Fibroblast of lung (primary cell): ENCODE measurements at places on chromosomes 5 and 9. TPM values are rescaled to one million over a fixed set of nuclear protein-coding genes. Genes with fewer than 3 reads are reported as not detected.

- no peak overlapping the region for H3K27ac ChIP-seq
- no peaks in the 10 kb centered on the region for H3K27me3 ChIP-seq
- H3K36me3 ChIP-seq = no peaks in the 10 kb centered on the region
- H3K4me3 ChIP-seq = no peak overlapping the region
- no peaks in the 10 kb centered on the region for H3K4me1 ChIP-seq
These were observed 280.3 kb upstream of the CDH9 start for GRCh38 chr5:27318701-27319100.

GRCh38 chr5:6717247-6717646, 4.0 kb downstream of the TENT4A start:
- DNase-seq = no peak
- H3K27me3 ChIP-seq = no peaks in the 10 kb centered on the region
- no peak overlapping the region for H3K27ac ChIP-seq
- peaks cover 2% of the 10 kb centered on the region for H3K36me3 ChIP-seq
- peaks cover 21% of the 10 kb centered on the region for H3K4me1 ChIP-seq
- no peak overlapping the region for H3K4me3 ChIP-seq

DNA sequence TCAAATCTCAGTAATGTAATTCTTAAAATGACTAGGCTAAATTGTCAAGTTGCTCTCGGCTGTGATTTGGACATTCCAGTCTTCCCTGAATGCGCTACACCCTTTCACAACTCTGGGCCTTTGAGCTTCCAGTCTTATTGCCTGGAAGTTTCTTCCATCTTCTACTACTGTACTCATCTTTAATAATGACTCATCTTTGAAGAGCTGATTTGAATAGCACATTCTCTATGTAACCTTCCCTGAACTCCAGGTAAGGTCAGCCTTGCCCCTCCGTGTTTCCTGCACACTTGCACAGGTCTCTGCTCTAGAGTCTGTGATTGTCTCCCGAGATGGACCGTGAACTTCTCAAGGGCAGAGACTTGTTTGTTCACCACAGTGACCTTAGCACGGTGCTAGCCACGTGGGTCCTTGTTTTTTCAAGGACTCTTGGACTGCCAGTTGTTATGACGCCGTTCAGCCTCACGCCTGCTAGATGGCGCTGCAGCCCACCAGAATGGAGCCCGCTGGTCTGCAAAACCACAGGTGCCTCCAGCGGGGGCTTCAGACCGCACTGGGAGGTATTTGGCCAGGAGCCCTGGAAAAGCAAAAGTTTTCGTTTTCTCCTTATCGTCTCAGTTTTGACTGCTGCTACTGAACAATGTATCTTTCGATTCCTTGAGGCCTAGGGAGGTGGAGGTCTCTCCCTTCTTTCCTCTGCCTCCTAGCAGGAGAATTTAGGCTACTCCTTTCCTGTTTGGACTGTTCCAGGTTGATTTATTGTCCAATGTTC, 44.4 kb downstream of the SEC61B start:
- no peaks in the 10 kb centered on the region for H3K27me3 ChIP-seq
- peaks cover 9% of the 10 kb centered on the region for H3K4me1 ChIP-seq
- peak; percentile 71 for DNase-seq
- no peaks in the 10 kb centered on the region for H3K36me3 ChIP-seq

The SIT1 gene
- total RNA-seq = 0.17 TPM in 1 of 2 replicates, not detected in the other

DNA sequence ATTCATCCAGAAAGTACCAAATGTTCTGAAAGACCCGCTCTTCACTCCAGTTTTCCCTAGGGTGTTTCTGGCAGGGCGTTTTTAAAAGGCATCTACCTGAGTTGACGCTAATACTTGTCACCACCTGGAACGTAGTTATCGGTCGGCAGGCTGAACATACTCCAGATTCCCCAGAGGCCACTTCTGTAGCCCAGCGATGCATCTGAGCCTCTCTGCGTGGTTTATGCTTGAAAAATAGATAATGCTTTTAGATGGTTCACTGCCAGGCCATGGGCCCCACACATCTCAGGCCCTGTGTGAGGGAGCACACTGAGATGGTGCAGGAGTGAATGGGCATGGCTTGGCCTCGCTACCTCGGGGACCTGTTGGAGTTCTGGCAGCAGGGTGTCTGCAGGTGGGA, 33.0 kb upstream of the NCS1 start:
- H3K36me3 ChIP-seq = peaks cover 3% of the 10 kb centered on the region
- H3K27ac ChIP-seq = peak overlapping the region; percentile 82
- H3K27me3 ChIP-seq = no peaks in the 10 kb centered on the region
- no peak for DNase-seq
- no peak overlapping the region for H3K4me3 ChIP-seq
- peaks cover 21% of the 10 kb centered on the region for H3K4me1 ChIP-seq

DNA sequence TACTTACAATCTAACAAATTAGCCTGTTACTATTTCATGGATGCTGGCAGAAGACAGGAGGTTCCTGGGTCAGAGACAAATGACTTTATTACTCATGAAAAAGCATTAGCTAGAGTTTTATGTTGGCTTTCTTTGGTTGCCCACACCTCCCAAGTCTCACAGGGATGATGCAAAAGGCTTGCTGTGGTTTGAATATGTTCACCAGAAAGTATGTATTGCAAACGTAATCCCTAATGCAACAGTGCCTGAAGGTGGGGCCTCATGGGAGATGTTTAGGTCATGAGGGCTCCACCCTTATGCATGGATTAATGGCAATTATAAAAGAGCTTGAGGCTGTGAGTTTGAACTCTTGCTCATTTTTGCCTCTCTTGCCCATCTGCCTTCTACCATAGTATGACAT, 28.5 kb downstream of the DPYSL3 start:
- DNase-seq = peak; percentile 90
- H3K4me3 ChIP-seq = no peak overlapping the region
- no peaks in the 10 kb centered on the region for H3K36me3 ChIP-seq
- no peaks in the 10 kb centered on the region for H3K27me3 ChIP-seq
- H3K4me1 ChIP-seq = peaks cover 17% of the 10 kb centered on the region
- H3K27ac ChIP-seq = peak overlapping the region; percentile 91

The GPSM1 gene
- total RNA-seq = 54.2 and 60.3 TPM in 2 replicates

DNA sequence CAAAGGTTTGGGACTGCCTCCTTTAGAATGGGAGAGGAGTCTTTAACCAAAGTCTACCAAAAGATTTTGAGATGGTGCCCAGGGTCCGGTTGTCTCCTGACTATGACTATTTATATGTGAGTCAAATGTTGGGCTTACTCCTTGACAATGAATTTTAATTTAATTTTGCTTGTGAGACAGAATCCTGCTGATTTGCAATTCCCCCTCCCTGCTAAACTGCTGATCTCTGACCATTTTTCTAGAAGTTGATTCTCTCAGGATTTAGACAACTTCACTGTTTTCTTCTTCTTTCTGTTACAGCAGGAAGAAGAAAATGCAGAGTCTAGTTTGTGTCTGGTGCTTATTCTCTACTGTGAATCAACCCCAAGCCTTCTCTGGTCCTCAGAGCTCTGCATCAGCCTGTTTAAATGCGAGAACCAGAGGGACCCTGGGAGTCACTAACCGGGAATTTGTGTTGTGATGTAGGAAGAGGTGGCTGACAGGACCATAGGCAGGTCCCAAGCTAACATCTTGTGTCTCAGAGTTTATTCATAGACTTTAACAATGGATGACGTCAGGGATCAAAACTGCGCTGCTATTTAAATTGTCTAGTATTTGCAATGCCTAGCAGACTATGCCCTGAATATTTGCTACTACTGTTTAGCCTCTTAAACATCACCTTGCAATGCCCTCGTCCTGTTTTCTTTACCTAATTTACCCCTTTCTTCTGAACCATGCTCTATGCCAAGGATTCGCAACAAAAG, 124.0 kb upstream of the TAF11L2 start:
- H3K27ac ChIP-seq = no peak overlapping the region
- no peaks in the 10 kb centered on the region for H3K36me3 ChIP-seq
- H3K4me3 ChIP-seq = no peak overlapping the region
- H3K27me3 ChIP-seq = no peaks in the 10 kb centered on the region
- H3K4me1 ChIP-seq = peaks cover 3% of the 10 kb centered on the region
